ENCODE measurements at places on chromosomes 13 and 19.

GRCh38 chr19:7858109-7858770 lies 15.9 kb downstream of the PRR36 start:
- no peaks in the 10 kb centered on the region for H3K27me3 ChIP-seq
- H3K27ac ChIP-seq, result no peak overlapping the region
- no peak for DNase-seq
- H3K4me1 ChIP-seq, result peaks cover 16% of the 10 kb centered on the region

GRCh38 chr19:35133826-35134225 lies 1.0 kb downstream of the LGI4 start:
- no peaks in the 10 kb centered on the region for H3K4me1 ChIP-seq
- no peaks in the 10 kb centered on the region for H3K27me3 ChIP-seq
- H3K4me3 ChIP-seq, result no peak overlapping the region
- H3K36me3 ChIP-seq, result no peaks in the 10 kb centered on the region
- DNase-seq, result no peak
- no peak overlapping the region for H3K27ac ChIP-seq

- no peaks in the 10 kb centered on the region for H3K4me1 ChIP-seq
- no peak overlapping the region for H3K4me3 ChIP-seq
- H3K27ac ChIP-seq, result no peak overlapping the region
- no peaks in the 10 kb centered on the region for H3K27me3 ChIP-seq
Measured at GRCh38 chr13:60111691-60112090, 52.0 kb downstream of the DIAPH3 start.

- H3K36me3 ChIP-seq, result no peaks in the 10 kb centered on the region
- H3K27me3 ChIP-seq, result no peaks in the 10 kb centered on the region
- DNase-seq, result no peak
- no peak overlapping the region for H3K27ac ChIP-seq
- no peak overlapping the region for H3K4me3 ChIP-seq
- no peaks in the 10 kb centered on the region for H3K4me1 ChIP-seq
Measured at GRCh38 chr19:51195316-51195586, 29.6 kb upstream of the CD33 start.

- peaks cover 69% of the 10 kb centered on the region for H3K4me1 ChIP-seq
- H3K4me3 ChIP-seq, result no peak overlapping the region
- no peak for DNase-seq
Measured at GRCh38 chr13:114114006-114114640, 18.3 kb downstream of the RASA3 start.

DNA sequence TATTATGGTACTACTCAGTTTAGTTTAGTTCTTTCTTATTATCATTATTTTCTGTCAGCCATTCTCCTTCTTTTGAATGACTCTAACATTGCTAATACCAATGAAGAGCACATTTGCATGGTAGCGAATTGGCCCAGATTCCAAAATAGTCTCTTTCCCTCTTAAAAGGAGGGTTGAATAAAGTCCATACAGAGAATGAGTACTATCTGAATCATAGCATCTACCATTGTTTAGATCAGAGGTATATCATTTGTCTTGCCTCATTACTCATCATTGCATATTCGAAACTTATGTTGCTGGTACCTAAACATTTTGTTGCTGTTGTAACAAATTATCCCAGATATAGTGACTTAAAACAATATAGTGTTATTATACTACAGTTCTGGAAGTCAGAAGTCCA lies 1235.3 kb upstream of the ATXN8OS start:
- DNase-seq, result no peak
- no peak overlapping the region for H3K27ac ChIP-seq
- no peak overlapping the region for H3K4me3 ChIP-seq
- no peaks in the 10 kb centered on the region for H3K4me1 ChIP-seq
- no peaks in the 10 kb centered on the region for H3K36me3 ChIP-seq

GRCh38 chr19:12974301-12975220 lies 5.2 kb downstream of the DAND5 start:
- H3K27ac ChIP-seq, result no peak overlapping the region
- no peak overlapping the region for H3K4me3 ChIP-seq
- no peaks in the 10 kb centered on the region for H3K36me3 ChIP-seq
- H3K27me3 ChIP-seq, result peaks cover 12% of the 10 kb centered on the region

GRCh38 chr19:52258426-52258825 lies 11.0 kb upstream of the ZNF766 start:
- H3K27ac ChIP-seq, result no peak overlapping the region
- H3K27me3 ChIP-seq, result no peaks in the 10 kb centered on the region
- no peaks in the 10 kb centered on the region for H3K36me3 ChIP-seq
- H3K4me1 ChIP-seq, result no peaks in the 10 kb centered on the region

- H3K27me3 ChIP-seq, result no peaks in the 10 kb centered on the region
- H3K4me1 ChIP-seq, result no peaks in the 10 kb centered on the region
- no peak overlapping the region for H3K27ac ChIP-seq
- H3K36me3 ChIP-seq, result no peaks in the 10 kb centered on the region
- no peak for DNase-seq
Measured at GRCh38 chr13:25237083-25237482, 50.2 kb downstream of the MTMR6 start.

- DNase-seq, result no peak
- H3K4me1 ChIP-seq, result peaks cover 18% of the 10 kb centered on the region
- H3K36me3 ChIP-seq, result peaks cover 11% of the 10 kb centered on the region
- H3K27me3 ChIP-seq, result peaks cover 23% of the 10 kb centered on the region
- H3K27ac ChIP-seq, result no peak overlapping the region
Measured at GRCh38 chr19:39494661-39495060, 4.1 kb upstream of the DLL3 start.

GRCh38 chr13:40254394-40254793 lies 412.0 kb downstream of the FOXO1 start:
- no peak for DNase-seq
- H3K27ac ChIP-seq, result no peak overlapping the region
- H3K27me3 ChIP-seq, result no peaks in the 10 kb centered on the region
- no peaks in the 10 kb centered on the region for H3K36me3 ChIP-seq
- H3K4me3 ChIP-seq, result no peak overlapping the region

GRCh38 chr13:40101708-40102359 lies 446.4 kb downstream of the COG6 start:
- H3K27me3 ChIP-seq, result no peaks in the 10 kb centered on the region
- no peak for DNase-seq
- no peak overlapping the region for H3K27ac ChIP-seq
- H3K4me1 ChIP-seq, result peaks cover 3% of the 10 kb centered on the region

- no peak overlapping the region for H3K27ac ChIP-seq
- peaks cover 65% of the 10 kb centered on the region for H3K36me3 ChIP-seq
- H3K4me3 ChIP-seq, result no peak overlapping the region
- no peaks in the 10 kb centered on the region for H3K27me3 ChIP-seq
- no peak for DNase-seq
Measured at GRCh38 chr19:15238639-15239155, 6.4 kb upstream of the EPHX3 start.

DNA sequence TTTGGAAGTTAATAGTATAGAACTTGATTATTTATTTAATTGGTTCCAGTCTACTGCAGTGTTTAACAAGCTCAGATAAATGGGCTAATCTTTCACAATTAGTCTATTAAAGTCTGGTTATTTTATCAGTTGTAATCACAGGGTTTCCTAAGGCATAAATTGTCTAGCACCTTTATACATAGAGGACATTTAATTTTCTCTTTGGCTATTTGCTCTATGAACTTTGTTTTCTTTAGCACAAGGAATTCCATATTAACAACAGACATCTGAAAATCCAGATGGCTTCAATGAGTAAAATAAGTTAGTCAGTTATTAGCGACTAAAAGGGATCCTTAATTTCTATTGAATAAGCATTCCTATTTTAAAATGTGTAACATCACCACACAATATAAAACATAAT lies 1350.8 kb upstream of the SLC10A2 start:
- no peaks in the 10 kb centered on the region for H3K36me3 ChIP-seq
- H3K27ac ChIP-seq, result no peak overlapping the region
- H3K4me1 ChIP-seq, result no peaks in the 10 kb centered on the region
- H3K4me3 ChIP-seq, result no peak overlapping the region
- no peak for DNase-seq
- H3K27me3 ChIP-seq, result no peaks in the 10 kb centered on the region

DNA sequence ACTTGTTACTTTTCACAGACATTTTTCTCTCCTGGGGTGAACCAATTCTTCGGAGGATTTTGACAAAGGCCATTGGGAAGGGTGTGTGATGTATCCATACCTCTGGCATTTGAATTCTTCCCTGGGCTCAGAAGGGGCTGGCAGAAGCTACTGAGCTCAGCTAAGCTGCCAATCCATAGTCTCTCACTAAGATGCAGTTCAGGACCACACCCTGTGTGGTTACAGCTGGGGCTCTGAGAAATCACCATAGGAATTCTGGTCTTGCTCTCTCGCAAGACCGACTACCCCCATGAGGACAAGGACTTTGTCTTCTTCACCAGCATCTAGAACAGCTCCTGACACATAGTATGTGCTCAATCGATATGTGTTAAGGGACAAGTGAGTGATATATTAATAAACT lies 6.0 kb downstream of the C13orf42 start:
- no peaks in the 10 kb centered on the region for H3K36me3 ChIP-seq
- H3K27ac ChIP-seq, result no peak overlapping the region
- no peak overlapping the region for H3K4me3 ChIP-seq
- no peaks in the 10 kb centered on the region for H3K4me1 ChIP-seq
- peaks cover 7% of the 10 kb centered on the region for H3K27me3 ChIP-seq
- no peak for DNase-seq

DNA sequence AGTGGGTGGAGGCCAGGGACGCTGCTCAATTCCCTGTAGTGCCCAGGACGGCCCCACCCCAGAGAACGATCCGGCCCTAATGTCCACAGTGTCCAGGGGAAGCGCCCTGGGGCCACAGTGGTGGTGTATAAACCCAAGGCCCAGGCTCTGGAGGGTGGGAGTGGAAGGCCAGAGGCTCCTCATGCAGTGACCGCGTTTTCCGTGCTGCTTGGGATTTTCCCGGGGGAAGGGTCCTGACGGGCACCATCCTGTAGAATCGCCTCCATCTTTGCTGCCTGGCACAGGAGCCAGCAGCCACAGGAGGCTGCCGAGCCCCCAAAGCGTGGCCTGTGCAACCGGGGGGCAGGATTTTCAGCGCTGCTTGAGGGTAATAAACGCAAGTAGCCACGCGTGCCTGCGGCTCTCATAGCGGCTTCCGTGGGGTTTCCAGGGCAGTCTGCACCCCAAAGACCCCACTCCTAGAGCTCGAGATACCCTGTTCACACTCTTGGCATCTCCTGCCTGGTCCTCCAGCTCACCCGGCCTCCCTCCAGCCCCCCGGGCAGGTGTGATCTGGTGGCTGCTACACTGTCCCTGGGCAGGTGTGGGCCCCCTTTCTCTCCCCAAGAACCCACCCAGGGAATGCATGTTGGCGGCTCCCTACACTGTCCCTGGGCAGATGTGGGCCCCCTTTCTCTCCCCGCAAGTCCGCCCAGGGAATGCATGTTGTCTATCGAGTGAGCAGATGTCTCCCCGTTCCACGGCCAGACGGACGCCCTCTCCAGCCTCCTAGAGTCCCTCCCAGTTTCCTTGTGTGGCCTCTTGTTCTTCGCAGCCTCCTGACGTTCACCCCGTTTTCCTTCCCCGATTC lies 2.2 kb downstream of the NCLN start:
- no peak overlapping the region for H3K27ac ChIP-seq
- H3K36me3 ChIP-seq, result no peaks in the 10 kb centered on the region
- H3K4me1 ChIP-seq, result peaks cover 52% of the 10 kb centered on the region
- no peaks in the 10 kb centered on the region for H3K27me3 ChIP-seq
- H3K4me3 ChIP-seq, result no peak overlapping the region
- no peak for DNase-seq

- H3K27me3 ChIP-seq, result no peaks in the 10 kb centered on the region
- H3K27ac ChIP-seq, result peak overlapping the region; percentile 97
Measured at GRCh38 chr19:58575183-58576041, 2.3 kb upstream of the MZF1 start.

Measured in effector memory CD4-positive, alpha-beta T cell (primary cell).